ENCODE measurements at places on chromosomes 12 and 14.
A peak's percentile ranks its signal among the peaks of the same experiment; 100 is the strongest.

- DNase-seq: no peak
These were observed 119.2 kb upstream of the SCAF11 start for GRCh38 chr12:46109343-46110222.

GRCh38 chr14:44804391-44804790 lies 157.4 kb downstream of the KLHL28 start:
- no peak for DNase-seq

DNA sequence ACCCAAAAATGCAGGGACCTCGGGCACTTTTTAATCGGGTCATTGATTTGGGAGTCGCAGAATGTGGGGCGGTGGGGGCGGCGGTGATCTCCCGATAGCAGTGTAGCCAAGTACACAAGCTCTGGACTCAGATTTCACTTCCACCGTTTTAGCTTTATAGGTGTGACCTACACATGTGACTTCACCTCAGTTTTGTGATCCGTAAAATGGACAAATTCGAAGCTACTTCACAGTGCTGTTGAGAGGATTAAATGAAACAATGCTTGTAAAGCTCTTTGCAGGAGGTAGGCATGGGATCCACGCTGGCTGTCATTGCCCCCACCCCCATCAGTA lies 478 bp downstream of the RITA1 start:
- DNase-seq: no peak

GRCh38 chr12:56565510-56566101 lies 44.0 kb downstream of the RBMS2 start:
- DNase-seq: peak; percentile 54

- DNase-seq: peak; percentile 69
These were observed 70.0 kb downstream of the SLC38A6 start for GRCh38 chr14:61051051-61051450.

GRCh38 chr14:27390155-27390554 lies 792.3 kb upstream of the NOVA1 start:
- no peak for DNase-seq

DNA sequence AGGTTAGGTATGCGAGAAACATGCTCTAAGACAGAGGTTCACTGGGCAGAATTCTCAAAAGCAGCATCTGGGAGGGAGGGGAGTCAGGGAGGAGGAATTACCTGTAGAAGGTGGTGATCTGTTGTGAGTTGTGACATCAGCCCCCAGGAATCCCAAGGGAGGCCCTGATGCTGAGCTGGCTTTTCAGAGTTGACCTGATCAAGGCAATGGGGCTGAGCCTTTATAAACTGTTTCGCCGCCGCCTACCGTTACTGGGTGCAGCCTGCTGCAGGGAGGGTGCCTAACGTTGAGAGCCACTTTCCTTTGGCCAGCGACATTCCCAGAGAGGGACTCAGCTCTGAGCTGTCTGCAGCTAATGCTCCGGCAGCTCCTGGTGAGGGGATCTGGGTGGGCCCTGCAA lies 257.9 kb upstream of the TMEM132C start:
- no peak for DNase-seq

DNA sequence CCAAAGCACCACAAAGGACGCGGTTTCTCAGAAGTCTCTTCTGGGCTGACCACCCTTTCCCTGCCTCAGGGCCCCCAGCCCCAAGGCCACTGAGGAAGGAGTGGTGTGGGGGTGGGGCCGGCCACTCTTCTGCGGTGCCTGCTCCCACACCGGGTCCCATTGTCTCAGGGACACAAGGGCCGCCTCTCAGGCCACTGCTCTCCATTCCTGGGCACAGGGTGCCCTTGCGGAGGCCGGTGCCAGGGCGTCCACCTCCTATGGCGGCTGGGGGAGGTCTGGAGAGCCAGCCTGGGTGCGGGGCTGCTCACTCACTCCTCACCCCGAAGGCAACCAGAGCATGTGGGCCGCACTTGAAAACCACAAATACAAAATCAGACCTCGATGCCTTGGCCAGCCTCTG lies 44.1 kb downstream of the PRIMA1 start:
- DNase-seq: no peak

- DNase-seq: no peak
These were observed 181.6 kb downstream of the SOX5 start for GRCh38 chr12:23767834-23768233.

DNA sequence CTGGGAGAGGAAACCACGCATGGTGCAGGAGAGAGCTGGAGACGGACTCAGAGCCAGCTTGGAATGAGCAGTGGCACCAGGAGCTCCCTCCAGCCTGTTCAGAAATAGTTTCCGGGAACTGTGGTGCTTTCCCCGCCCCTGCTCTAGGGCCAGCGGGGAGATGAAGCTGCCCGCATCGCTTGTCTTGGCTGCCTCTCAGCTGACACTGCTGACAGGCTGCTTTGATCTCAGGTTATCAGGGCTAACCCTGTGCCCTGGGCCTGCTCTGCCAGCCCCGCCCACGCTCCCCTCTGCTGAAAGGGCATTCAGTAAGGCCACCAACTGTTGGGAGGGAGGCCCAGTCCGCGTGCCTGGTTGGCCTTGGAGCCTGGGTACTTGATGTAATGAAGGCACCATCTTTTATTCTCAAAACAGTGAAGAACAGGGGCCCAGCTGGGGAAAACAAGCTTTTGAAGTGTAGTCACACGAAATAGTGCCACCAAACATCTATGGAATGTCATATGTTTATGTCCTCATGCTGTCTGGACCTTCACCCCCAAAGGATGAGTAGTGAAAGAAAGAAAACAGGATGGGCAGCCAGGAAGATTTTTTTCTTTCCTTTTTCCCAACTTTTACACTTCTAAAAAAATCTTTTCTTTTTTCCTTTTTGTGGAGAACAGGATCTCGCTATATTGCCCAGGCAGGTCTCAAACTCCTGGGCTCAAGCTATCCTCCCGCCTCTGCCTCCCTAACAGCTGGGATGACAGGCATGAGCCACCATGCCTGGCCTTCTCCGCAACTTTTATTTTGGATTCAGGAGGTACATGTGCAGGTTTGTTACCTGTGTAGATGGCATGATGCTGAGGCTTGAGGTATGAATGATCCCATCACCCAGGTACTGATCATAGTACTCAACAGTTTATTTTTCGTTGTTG lies 115.9 kb upstream of the TBX3 start:
- DNase-seq: peak; percentile 17

DNA sequence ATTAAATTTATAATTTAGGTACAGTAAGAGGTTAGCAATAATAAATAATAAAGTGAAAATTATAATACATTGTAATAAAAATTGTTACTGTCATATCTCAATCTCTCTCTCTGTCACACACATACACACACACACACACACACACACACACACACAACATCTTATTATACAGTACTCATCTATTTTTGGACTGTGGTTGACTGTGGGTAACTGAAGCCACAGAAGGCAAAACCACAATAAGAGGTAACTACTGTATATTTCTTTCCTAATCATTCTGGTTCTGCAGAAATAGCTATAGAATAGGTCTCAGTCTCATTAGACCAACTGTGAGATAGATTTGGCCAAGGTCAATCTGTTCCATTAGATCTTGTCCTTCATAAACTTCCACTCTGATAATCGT lies 33.1 kb upstream of the PTPRO start:
- no peak for DNase-seq

- no peak for DNase-seq
These were observed 127.7 kb downstream of the SPTSSA start for GRCh38 chr14:34334329-34334728.

DNA sequence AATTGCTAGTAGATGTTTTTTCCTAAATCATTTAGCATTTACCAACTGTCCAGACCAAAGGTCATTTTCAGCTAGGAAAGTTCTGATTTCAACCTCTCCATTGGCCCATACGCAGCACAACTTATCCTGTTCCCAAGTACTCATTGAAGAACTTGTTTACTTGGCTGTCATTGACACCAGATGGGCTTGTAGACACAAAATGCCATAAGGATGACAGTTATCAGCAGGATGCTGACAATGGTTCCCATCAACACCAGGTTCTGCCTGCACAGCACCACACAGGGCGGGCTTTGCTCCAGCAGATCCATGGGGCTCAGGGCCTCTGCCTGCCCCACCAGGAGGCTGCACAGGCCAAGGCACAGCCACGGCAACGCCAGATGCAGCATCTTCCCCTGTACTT lies 36.5 kb upstream of the TMPRSS12 start:
- no peak for DNase-seq

GRCh38 chr12:95201056-95201670 lies 16.1 kb downstream of the FGD6 start:
- DNase-seq: no peak

GRCh38 chr12:76041406-76041805 lies 9.8 kb upstream of the PHLDA1 start:
- no peak for DNase-seq

DNA sequence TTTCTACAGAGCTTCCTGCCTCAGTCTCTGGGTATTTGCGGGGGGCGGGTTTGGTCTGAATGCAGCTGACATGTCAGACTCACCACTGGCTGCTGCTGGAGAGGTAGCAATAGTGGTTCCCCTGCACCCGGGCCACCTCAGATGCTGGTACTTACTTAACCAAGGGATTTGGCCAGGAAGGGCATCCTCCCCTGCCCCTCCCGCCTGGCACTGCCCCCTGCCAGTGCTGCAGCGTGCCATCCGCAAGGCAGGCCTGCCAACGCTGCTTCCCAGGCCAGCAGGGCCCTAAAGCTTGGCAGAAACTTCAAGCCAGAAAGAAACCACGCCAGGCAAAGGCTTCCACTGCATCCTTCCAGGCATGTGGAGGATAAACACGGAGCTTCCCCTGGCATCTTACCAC lies 22.1 kb downstream of the RAB35 start:
- no peak for DNase-seq

- DNase-seq: peak; percentile 69
These were observed at the start of gene HDAC7 for GRCh38 chr12:47819896-47820630. Gene HDAC7 (minus strand): TSS chr12:47819903. CDS start chr12:47819785, 118 bp downstream.

GRCh38 chr14:99602054-99602787 lies 1.8 kb downstream of the CCDC85C start:
- peak; percentile 37 for DNase-seq

GRCh38 chr12:100959481-100959880 lies 164.9 kb downstream of the ANO4 start:
- no peak for DNase-seq

DNA sequence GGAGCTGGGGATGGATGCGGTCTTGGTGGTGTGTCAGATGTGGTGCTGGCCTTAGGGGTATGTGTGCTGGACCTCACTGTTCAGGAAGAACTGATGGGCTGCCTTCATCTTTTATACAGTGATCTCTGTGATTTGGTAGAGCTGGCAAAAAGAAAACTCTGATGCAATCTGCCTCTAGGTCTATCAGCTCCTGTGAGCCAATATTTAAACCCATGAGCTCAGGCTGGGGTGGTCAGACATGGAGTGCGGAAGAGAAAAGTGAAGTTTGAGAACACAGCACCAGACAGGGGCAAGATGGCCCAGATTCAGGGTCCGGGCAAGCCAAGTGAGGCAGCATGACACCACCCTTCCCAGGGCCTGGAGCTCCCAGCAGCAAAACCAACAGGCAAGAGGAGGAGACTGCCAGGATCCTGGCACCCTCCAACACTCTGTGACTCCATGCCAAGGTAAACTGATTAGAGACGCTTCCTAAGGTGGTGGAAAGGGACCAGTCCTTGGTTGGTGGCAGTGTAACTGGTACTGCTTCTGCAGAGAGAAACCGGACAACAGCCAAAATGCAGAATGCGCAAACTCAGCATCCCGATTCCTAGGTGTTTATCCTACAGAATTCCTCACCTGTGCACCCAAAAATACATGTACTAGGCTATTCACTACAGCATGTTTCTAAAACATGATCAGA lies 82.3 kb downstream of the CHGA start:
- DNase-seq: no peak

GRCh38 chr12:12032260-12032791 lies 38.4 kb upstream of the BCL2L14 start:
- DNase-seq: peak; percentile 51

DNA sequence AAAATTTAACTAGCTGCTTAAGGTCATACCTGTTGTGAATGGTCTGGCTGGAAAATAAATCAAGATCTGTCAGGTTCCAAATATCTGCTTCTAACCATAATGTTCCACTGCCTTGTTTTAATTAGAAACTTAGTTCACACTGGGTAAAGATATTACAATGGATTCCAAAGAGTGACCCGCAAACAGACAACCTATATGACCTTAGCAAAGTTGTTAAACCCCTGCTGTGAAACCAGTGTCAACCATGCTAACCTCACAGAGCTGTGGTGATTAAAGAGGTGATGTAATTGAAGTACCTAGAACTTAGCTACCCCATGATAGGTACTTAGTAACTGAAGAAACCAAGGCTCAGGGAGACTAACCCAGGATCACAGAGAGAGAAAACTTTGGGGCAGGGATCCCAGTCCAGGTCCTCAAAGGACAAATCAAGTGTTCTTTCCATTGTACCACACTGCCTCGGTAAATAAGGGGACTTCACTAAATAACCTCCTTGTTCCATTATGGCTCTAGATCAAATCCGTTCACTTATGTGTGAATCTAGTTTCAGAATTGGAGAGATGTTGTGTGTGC lies 2.2 kb downstream of the GUCY2C start:
- no peak for DNase-seq

GRCh38 chr14:100056964-100057795 lies 8.0 kb upstream of the EVL start:
- no peak for DNase-seq

GRCh38 chr12:116418551-116418950 lies 140.6 kb upstream of the MAP1LC3B2 start:
- DNase-seq: no peak

All from suppressor macrophage treated with lipopolysaccharide for 1 hour (primary cell).